NCI-H446 (cell line): ENCODE measurements at places on chromosomes 2 and 18.

- no peak for DNase-seq
Observed at GRCh38 chr2:24182507-24182906, 7.7 kb downstream of the FAM228A start.

- DNase-seq: no peak
Observed at GRCh38 chr2:36708041-36708741, 11.7 kb downstream of the VIT start.

DNA sequence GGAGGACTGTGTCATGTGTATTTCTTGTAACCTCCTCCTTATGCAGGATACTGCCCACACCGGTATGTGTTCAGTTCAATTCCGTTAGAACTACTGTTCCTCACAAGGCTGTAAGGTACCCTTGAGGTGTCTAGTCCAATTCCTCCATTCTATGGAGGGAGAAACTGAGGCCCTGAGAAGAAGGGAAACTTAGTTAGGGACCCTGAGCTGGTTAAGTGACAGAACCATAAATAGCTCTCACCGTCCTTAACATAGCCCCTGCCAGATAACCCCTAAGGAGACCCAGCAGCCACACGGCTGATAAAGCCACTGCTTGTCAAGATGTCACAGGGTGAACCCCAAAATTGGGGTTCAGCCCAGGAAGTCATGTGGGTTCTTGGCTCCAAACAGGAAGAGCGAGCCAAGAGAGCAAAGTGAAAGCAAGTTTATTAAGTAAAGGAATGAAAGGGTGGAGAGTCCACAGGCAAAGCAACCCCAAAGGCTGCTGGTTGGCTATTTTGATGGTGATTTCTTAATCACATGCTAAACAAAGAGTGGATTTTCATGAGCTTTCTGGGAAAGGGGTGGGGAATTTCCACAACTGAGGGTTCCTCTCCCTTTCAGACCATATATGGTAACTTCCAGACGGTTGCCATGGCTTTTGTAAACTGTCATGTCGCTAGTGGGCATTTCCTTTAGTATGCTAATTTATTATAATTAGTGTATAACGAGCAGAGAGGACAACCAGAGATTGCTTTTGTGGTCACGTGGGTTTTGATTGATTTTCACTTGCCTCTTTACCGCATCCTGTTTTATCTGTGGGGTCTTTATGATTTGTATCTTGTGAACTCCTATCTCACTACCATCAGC is 83.4 kb upstream of the RTN4 start:
- no peak for DNase-seq

- DNase-seq: no peak
Observed at GRCh38 chr2:138271467-138271866, 230.1 kb upstream of the SPOPL start.

DNA sequence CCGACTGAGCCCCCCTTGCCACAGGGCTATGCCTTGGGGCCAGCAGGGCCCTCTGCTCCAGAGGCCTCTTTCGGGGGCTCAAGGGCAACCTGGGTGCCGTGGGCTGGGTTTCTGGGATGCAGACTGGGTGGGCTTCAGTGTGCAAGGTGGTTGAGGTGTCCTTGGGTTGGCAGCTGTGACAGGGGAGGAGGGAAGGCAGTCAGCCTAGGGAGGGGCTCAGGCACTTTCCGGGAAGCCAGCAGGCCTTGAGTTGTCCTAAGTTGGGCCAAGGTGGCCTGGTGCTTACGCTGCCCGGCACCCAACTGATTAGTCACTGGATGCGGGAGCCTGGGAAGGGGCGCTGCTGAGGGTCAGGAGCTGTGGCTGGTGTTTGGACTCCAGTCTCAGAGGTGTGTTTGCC is 199.5 kb downstream of the TWIST2 start:
- no peak for DNase-seq
